ENCODE measurements at places on chromosomes 2 and 18. TPM values are rescaled to one million over a fixed set of nuclear protein-coding genes. Genes with fewer than 3 reads are reported as not detected.

The CRACDL gene
- polyA plus RNA-seq = 0.16 TPM

The SPC25 gene
- polyA plus RNA-seq = 61.9 TPM

The ZNF804A gene
- polyA plus RNA-seq = not detected

The NETO1 gene
- polyA plus RNA-seq = 13.0 TPM

The MARS2 gene
- 11.9 TPM for polyA plus RNA-seq

The OXER1 gene
- polyA plus RNA-seq = 1.5 TPM

The ARHGEF4 gene
- 4.6 TPM for polyA plus RNA-seq

The SPDYA gene
- polyA plus RNA-seq = 4.0 TPM

The TFPI gene
- 2.2 TPM for polyA plus RNA-seq

The TRABD2A gene
- polyA plus RNA-seq = 5.5 TPM

The TMEM37 gene
- 8.6 TPM for polyA plus RNA-seq

The SEC11C gene
- polyA plus RNA-seq = 169 TPM

The KHK gene
- 8.4 TPM for polyA plus RNA-seq

The UGT1A1 gene
- polyA plus RNA-seq = not detected

The CCDC85A gene
- polyA plus RNA-seq = 0.17 TPM
